ENCODE measurements at places on chromosomes 5 and 9. TPM values are rescaled to one million over a fixed set of nuclear protein-coding genes. Genes with fewer than 3 reads are reported as not detected.
A peak's percentile ranks its signal among the peaks of the same experiment; 100 is the strongest.

- H3K4me3 ChIP-seq = no peak overlapping the region
- H3K4me1 ChIP-seq = no peaks in the 10 kb centered on the region
- H3K27ac ChIP-seq = no peak overlapping the region
- DNase-seq = no peak
Measured at GRCh38 chr5:115758356-115758755, 58.1 kb downstream of the CDO1 start.

- no peak overlapping the region for H3K4me3 ChIP-seq
- H3K36me3 ChIP-seq = peaks cover 22% of the 10 kb centered on the region
- H3K4me1 ChIP-seq = no peaks in the 10 kb centered on the region
- peaks cover 3% of the 10 kb centered on the region for H3K27me3 ChIP-seq
Measured at GRCh38 chr9:105302728-105303127, 58.3 kb downstream of the SLC44A1 start.

DNA sequence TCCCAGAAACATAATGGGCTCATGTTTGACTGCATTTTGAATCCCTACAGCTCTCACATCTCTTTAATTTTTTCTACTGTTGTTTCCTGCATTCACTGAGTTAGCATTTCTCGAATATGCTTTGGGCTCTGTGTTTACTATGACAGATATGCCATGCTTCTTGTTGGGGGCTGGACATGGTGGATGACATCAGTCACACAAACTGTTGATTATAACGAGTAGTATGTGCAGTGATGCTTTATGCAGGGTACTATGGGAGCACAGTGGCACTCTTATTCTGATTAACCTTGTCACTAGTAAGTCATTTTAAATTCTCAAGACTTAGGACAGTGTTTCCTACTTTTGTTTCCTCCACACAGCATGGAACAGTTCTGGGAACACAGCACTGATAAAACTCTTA lies 295.4 kb upstream of the ZNF608 start:
- no peak overlapping the region for H3K4me3 ChIP-seq
- H3K4me1 ChIP-seq = peaks cover 1% of the 10 kb centered on the region
- H3K36me3 ChIP-seq = no peaks in the 10 kb centered on the region
- H3K27ac ChIP-seq = no peak overlapping the region
- peaks cover 7% of the 10 kb centered on the region for H3K27me3 ChIP-seq
- no peak for DNase-seq

The DAB2IP gene
- 1.1 TPM for polyA plus RNA-seq

The DMRT3 gene
- polyA plus RNA-seq = not detected

GRCh38 chr5:115414406-115415142 lies 118.1 kb upstream of the CCDC112 start:
- DNase-seq = no peak
- H3K4me1 ChIP-seq = no peaks in the 10 kb centered on the region
- no peak overlapping the region for H3K27ac ChIP-seq

DNA sequence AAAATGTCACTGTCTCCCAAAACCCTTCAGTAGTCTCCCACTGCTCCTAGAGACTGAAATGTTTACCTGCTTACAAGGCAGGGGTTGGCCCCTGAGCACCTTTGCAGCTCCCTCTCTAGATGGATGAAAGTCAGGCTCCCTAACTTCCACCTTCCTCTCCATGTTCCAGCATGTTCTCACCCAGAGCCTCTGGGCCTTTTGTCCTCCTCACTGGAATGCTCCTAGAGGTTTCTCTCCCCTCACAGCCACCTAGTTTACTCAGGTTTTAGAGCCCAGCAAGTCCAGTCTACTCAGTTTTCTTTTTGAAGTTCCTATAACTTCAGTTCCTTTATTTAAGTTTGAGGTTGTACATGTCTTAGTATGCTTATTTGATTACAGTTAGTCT lies 815 bp upstream of the URM1 start:
- H3K27ac ChIP-seq = peak overlapping the region; percentile 98
- H3K36me3 ChIP-seq = peaks cover 4% of the 10 kb centered on the region
- peaks cover 4% of the 10 kb centered on the region for H3K27me3 ChIP-seq
- no peak for DNase-seq
- peak overlapping the region; percentile 99 for H3K4me3 ChIP-seq

The C7 gene
- polyA plus RNA-seq = not detected

DNA sequence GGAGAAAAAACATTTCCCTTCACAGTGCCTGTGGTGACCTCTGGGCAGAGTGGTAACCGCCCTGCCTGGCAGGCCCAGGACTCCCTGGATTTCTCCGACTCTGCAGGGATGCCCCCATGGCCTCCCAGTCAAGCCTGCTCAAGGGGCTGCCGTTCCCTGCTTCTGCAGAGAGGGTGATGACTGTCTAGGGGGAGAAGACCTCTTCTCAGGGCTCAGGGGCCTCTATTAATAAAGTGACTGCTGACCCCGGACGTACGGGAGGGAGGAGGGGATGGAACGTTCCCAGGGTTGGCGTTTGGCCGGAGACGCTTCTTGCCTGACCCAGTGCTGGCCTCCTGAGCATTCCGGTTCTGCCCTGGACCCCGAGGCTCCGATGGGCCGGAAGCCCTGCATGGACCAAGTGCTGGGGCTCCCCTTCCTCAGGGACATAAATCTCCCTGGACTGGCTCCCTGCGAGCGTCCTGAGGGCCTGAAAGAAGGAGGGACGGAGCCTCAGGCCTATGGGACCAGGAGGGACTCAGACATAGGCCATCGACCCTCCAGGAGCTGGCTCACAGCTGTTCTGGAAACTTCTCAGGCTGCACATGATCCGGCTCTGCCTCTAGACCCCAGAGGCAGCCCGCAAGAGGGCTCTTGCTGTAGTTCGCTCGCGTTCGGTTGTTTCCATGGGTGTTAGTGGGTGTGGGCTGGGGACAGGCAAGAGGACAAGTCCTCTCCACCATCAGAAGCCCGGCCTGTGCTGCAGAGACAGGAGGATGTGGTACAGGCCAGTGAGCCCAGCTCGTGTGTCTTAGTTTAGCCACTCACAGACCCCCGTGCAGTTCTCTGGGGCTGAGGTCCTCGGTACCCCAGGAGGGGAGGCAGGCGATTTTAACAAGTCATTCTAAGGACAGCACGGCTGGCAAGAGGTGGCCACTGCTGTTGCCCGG lies 8.1 kb upstream of the RNU6ATAC start:
- no peak overlapping the region for H3K4me3 ChIP-seq
- no peak for DNase-seq
- H3K36me3 ChIP-seq = no peaks in the 10 kb centered on the region
- no peaks in the 10 kb centered on the region for H3K4me1 ChIP-seq

DNA sequence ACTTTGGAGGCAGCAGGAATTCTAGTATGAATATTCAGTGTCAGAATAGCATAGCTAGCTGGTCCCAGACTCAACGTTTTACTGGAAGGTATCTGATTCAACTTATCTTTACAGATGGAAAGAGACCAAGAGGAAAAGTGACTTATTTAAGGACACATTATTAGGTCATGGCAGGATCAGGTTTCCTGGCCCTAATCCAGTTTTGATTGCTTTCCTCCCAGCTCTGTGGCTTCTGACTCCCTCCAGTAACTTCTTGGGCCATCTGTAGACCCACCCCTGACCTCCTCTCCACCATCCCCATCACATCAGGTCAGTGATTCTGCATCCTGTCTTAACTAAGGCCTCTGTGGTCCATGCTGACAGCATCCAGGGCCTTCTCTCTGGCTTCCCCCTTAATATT lies 38.4 kb downstream of the SH3TC2 start:
- H3K27ac ChIP-seq = no peak overlapping the region
- H3K4me3 ChIP-seq = no peak overlapping the region
- H3K27me3 ChIP-seq = peaks cover 13% of the 10 kb centered on the region
- H3K36me3 ChIP-seq = no peaks in the 10 kb centered on the region
- H3K4me1 ChIP-seq = peaks cover 2% of the 10 kb centered on the region
- no peak for DNase-seq

The UAP1L1 gene
- 1.4 TPM for polyA plus RNA-seq

GRCh38 chr5:102596113-102596512 lies 97.3 kb upstream of the SLCO6A1 start:
- H3K27me3 ChIP-seq = no peaks in the 10 kb centered on the region
- peak overlapping the region; percentile 5 for H3K27ac ChIP-seq
- no peak for DNase-seq
- H3K4me1 ChIP-seq = peaks cover 12% of the 10 kb centered on the region
- H3K4me3 ChIP-seq = no peak overlapping the region

The CDH12 gene
- not detected for polyA plus RNA-seq

The POLR1E gene
- 16.7 TPM for polyA plus RNA-seq

- H3K27ac ChIP-seq = peak overlapping the region; percentile 85
- DNase-seq = no peak
- peaks cover 2% of the 10 kb centered on the region for H3K27me3 ChIP-seq
- peaks cover 33% of the 10 kb centered on the region for H3K36me3 ChIP-seq
- no peak overlapping the region for H3K4me3 ChIP-seq
Measured at GRCh38 chr5:143019157-143019556, 249.0 kb downstream of the ARHGAP26 start.

DNA sequence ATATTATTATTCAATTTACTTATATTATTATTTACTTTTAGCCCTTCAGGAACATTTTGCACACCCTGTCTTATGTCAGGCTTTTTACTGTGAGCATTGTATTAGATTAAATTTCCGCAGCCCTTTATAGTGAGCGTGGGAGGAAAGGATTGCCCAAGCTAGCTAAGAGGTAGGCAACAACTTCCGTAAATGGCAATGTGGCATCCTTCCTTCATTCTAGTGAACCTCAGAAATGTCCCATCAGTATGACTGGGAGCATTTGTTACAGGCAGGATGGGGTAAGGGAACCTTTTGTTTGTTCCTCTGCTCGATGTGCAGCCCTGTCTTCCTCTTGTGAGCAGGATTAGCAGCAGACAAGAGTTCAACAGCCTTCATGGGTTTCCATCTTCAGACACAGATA lies 6.2 kb upstream of the CD180 start:
- no peak overlapping the region for H3K4me3 ChIP-seq
- no peak for DNase-seq

The IFT74 gene
- polyA plus RNA-seq = 4.6 TPM

- no peak overlapping the region for H3K27ac ChIP-seq
- peaks cover 3% of the 10 kb centered on the region for H3K27me3 ChIP-seq
- no peak overlapping the region for H3K4me3 ChIP-seq
- no peaks in the 10 kb centered on the region for H3K4me1 ChIP-seq
Measured at GRCh38 chr9:121643473-121643872, 8.0 kb upstream of the DAB2IP start.

- DNase-seq = no peak
- H3K27ac ChIP-seq = peak within 1 kb of the TSS; percentile 61
- peaks cover 13% of the 10 kb centered on the region for H3K4me1 ChIP-seq
- H3K4me3 ChIP-seq = peak within 1 kb of the TSS; percentile 46
- H3K36me3 ChIP-seq = peaks cover 3% of the 10 kb centered on the region
- peaks cover 2% of the 10 kb centered on the region for H3K27me3 ChIP-seq
Measured at GRCh38 chr9:127877566-127877998, at the start of gene AK1. AK1 (minus strand) TSS chr9:127877675; CDS start chr9:127874617, 3,058 bp downstream.

The LHX6 gene
- polyA plus RNA-seq = not detected

DNA sequence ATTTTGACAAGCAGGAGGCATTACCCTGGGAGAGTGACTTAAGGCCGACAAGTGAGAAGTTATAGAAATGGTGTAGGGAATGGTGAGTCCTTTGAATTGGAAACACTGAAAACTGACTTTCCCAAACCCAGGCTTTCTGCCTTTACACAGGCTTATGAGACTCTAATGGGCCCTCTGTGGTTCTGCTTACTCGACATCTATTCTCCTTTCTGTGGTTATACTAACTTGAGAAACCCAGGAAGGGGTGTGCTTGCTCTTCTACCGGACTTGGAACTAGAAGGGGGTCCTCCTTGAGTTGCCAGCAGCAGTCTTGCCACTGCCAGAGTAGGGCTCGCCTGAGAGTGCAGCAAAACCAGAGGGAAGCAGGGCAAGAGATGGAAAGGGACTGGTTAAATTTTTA lies 63.3 kb downstream of the FYB1 start:
- H3K4me3 ChIP-seq = peak overlapping the region; percentile 14
- H3K36me3 ChIP-seq = peaks cover 28% of the 10 kb centered on the region
- peak overlapping the region; percentile 73 for H3K27ac ChIP-seq
- no peak for DNase-seq

DNA sequence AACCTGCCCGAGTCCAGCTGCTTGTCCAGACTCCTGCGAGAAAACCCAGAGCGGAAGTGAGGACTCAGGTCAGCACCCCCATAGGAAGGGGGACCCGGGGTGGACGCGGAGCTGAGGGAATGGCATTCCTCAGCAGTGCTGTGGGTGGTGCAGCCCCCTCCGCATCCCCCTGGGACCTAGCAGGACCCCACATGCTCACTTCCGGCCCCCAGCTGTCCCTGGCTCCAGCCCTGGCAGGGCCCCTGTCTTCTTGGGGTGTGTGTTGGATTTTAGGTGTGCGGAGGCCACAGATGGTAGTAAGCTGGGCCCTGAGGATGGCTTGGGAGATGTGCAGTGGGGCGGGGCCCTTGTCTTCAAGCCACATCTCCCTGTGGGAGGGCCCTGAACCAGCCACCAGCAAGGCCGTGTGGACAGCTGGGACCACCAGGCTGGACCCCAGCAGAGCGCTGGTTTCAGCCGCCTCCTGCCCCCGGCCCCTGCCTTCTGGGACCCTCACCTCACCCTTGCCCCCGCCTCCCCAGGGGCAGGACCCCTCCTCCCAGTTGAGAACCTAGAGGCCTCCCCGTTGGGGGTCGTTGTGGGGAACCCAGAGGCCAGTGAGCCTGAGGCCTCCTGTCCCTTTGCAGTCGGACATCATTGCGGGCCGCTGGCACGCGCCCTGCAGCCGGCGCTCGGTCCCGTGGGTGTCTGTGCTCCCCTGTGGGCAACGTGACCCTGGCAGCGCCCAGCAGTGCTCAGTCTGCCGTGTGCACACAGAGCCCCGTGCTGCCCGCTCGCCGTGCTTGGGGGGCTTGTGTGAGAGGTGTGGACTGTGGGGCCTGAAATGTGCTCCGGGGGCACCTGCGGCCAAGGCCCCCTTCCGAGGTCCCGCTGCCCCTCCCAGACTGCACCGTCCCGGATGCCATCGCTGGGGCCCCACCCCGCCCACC lies 10.8 kb upstream of the SLC9A3 start:
- peaks cover 4% of the 10 kb centered on the region for H3K4me1 ChIP-seq
- H3K27me3 ChIP-seq = peaks cover 11% of the 10 kb centered on the region
- no peak overlapping the region for H3K27ac ChIP-seq
- no peak overlapping the region for H3K4me3 ChIP-seq
- no peaks in the 10 kb centered on the region for H3K36me3 ChIP-seq

- no peak for DNase-seq
- peaks cover 5% of the 10 kb centered on the region for H3K27me3 ChIP-seq
- no peaks in the 10 kb centered on the region for H3K36me3 ChIP-seq
- H3K4me1 ChIP-seq = no peaks in the 10 kb centered on the region
Measured at GRCh38 chr5:21646469-21646868, 1206.7 kb downstream of the CDH12 start.

The PCDHAC2 gene
- not detected for polyA plus RNA-seq

- H3K36me3 ChIP-seq = peaks cover 3% of the 10 kb centered on the region
- DNase-seq = no peak
- H3K27me3 ChIP-seq = no peaks in the 10 kb centered on the region
- H3K4me1 ChIP-seq = peaks cover 5% of the 10 kb centered on the region
- no peak overlapping the region for H3K27ac ChIP-seq
- no peak overlapping the region for H3K4me3 ChIP-seq
Measured at GRCh38 chr5:172276214-172276613, 7.3 kb downstream of the UBTD2 start.

The STKLD1 gene
- not detected for polyA plus RNA-seq

- H3K4me1 ChIP-seq = no peaks in the 10 kb centered on the region
- H3K27ac ChIP-seq = no peak overlapping the region
- DNase-seq = no peak
- no peak overlapping the region for H3K4me3 ChIP-seq
Measured at GRCh38 chr9:81363916-81364480, 325.3 kb downstream of the TLE1 start.

- DNase-seq = no peak
- no peaks in the 10 kb centered on the region for H3K4me1 ChIP-seq
- H3K36me3 ChIP-seq = no peaks in the 10 kb centered on the region
- no peaks in the 10 kb centered on the region for H3K27me3 ChIP-seq
- H3K27ac ChIP-seq = no peak overlapping the region
Measured at GRCh38 chr5:27845248-27845647, 806.9 kb upstream of the CDH9 start.
